ENCODE measurements at places on chromosomes 4 and X.

DNA sequence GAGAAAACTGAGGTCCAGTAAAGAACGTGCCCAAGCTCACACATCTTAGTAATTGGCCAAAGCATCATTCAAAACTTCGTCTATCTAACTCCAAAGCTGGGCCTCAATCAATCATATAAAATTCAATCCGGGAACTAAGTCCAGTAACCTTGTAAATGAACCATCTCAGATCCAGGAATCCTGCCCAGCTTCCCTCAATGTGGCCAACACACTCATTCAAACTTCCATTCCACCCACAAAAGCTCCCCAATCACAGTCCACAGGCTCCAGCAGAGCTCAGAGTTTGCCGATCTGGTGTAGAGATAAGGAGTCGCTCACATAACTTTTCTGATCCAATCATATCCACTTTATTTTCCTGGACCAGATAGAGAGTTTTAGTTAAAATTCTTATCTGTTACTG lies 144.8 kb downstream of the SPATA18 start:
- DNase-seq: no peak

- no peak for DNase-seq
Observed at GRCh38 chr4:141702472-141703182, 66.2 kb downstream of the IL15 start.

GRCh38 chr4:127203562-127204200 lies 429.1 kb upstream of the INTU start:
- no peak for DNase-seq

GRCh38 chrX:13747836-13748235 lies 13.3 kb downstream of the OFD1 start:
- no peak for DNase-seq

DNA sequence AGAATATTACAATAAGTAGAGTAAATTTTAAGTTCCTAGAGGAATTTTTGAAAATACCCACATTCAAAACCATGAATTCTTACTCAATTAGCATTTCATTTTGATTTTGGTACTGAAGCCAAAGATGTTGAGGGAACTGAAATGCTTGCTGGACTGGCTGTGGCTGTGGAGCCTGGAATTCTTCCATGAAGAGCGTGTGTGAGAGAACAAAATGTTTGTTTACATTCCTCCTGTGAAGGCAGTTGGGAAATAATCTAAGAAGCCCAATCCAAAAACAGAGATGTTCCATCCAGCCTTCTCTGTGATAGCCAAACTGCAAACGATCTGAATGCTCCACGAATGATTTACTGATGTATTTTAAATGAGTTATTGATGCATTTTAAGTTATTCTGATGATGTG lies 3.8 kb upstream of the ADH1B start:
- no peak for DNase-seq

- DNase-seq: no peak
Observed at GRCh38 chr4:99324361-99324760, 3.2 kb upstream of the ADH1B start.

GRCh38 chr4:94911106-94911505 lies 153.4 kb downstream of the BMPR1B start:
- no peak for DNase-seq
